HFFc6 (cell line): ENCODE measurements at places on chromosomes 6 and 20. TPM values are rescaled to one million over a fixed set of nuclear protein-coding genes. Genes with fewer than 3 reads are reported as not detected.

Gene RBPJL
- not detected in 2 replicates for total RNA-seq

DNA sequence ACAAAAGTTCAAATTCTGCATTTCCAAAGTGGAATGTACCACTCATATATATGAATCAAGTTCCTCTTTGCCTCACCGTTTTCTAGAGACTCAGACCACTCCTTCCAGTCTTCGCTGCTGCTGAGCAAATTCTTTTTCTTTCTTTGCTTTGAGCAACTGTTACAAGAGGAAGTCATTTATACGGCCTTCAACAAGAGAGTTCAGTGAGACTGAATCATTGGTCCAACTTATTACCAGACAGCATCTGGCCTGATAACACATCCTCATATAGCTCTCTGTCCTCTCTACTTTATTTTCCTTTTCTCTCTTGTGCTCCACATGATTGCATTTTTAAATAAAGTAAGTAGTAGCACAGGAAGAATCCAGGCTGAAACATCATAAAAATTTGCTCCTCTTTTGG is 652.7 kb downstream of the PHF3 start:
- no peaks in the 10 kb centered on the region; the same call in 1 of the 2 replicates for H3K27me3 ChIP-seq
- H3K27ac ChIP-seq, result no peak overlapping the region
- H3K36me3 ChIP-seq, result no peaks in the 10 kb centered on the region; the same call in 1 of the 2 replicates
- no peak for DNase-seq
- H3K4me1 ChIP-seq, result no peaks in the 10 kb centered on the region

- H3K4me1 ChIP-seq, result peaks cover 64% of the 10 kb centered on the region
- peak within 1 kb of the TSS; percentile 92 for H3K4me3 ChIP-seq
- peak within 1 kb of the TSS; percentile 95 for H3K27ac ChIP-seq
- peaks cover 3% of the 10 kb centered on the region for H3K27me3 ChIP-seq
Observed at GRCh38 chr6:30686009-30686907, at the start of gene PPP1R18. Gene PPP1R18 (minus strand): TSS chr6:30686645. CDS start chr6:30686018, 627 bp downstream.

DNA sequence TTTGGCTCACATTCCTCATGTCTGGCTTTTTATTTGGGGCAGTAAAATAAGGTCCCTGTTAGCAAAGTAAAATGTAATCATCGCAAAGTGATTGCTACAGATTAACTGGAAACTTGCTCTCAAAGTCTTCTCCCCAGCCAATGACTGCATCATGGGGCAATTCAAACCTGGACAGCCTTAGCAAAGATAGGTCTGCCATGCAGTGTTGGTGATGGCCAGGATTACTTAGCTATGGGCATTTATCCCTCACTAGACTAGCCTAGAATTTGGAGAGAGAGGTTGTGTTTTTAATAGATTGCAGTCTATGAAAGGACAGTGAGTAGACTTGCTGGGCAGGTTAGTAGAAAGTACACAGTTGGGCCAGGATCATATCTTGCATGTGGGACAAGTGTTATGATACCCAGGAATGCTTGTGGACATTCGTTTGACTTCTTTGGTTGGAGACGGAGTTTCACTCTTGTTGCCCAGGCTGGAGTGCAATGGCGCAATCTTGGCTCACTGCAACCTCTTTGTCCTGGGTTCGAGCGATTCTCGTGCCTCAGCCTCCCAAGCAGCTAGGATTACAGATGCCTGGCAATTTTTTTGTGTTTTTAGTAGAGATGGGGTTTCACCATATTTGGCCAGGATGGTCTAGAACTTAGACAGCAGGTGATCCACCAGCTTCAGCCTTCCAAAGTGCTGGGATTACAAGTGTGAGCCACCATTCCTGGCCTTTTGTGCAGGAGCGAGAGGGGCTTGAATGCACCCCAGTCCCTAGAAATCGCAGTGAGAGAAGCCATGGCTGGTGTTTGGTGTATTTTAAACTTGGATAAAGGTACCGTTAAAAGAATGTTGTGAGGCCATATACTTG is 3.4 kb downstream of the RPS12 start:
- H3K4me3 ChIP-seq, result peak overlapping the region; percentile 93
- peaks cover 69% of the 10 kb centered on the region for H3K4me1 ChIP-seq
- DNase-seq, result no peak
- peak overlapping the region; percentile 95 for H3K27ac ChIP-seq
- peaks cover 20% of the 10 kb centered on the region for H3K27me3 ChIP-seq
